ENCODE measurements at places on chromosomes 16 and 17. TPM values are rescaled to one million over a fixed set of nuclear protein-coding genes. Genes with fewer than 3 reads are reported as not detected.

GRCh38 chr17:22217135-22217534 is 524.8 kb downstream of the KCNJ18 start:
- no peaks in the 10 kb centered on the region for H3K4me1 ChIP-seq
- H3K4me3 ChIP-seq, result no peak overlapping the region
- no peaks in the 10 kb centered on the region for H3K36me3 ChIP-seq
- H3K27ac ChIP-seq, result no peak overlapping the region
- DNase-seq, result no peak
- peaks cover 11% of the 10 kb centered on the region for H3K27me3 ChIP-seq

DNA sequence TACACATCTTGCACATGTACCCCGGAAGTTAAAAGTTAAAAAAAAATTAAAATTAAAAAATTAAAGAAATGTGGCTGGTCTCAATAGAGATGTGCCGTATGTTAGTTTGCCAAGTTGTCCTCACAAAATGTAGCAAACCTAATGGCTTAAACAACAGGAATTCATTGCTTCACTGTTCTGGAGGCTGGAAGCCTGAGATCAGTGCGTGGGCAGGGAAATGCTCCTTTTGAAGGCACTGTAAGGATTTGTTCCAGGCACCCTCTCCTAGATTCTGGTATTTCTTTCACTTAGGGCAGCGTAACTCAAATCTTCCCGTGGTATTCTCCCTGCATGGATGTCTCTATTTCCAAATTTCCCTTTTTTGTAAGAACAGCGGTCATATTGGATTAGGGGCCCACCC is 32.7 kb upstream of the MON1B start:
- no peak overlapping the region for H3K4me3 ChIP-seq
- no peak overlapping the region for H3K27ac ChIP-seq
- no peaks in the 10 kb centered on the region for H3K4me1 ChIP-seq
- peaks cover 81% of the 10 kb centered on the region for H3K27me3 ChIP-seq
- no peaks in the 10 kb centered on the region for H3K36me3 ChIP-seq

- no peaks in the 10 kb centered on the region for H3K36me3 ChIP-seq
- H3K27me3 ChIP-seq, result peaks cover 21% of the 10 kb centered on the region
- no peak overlapping the region for H3K27ac ChIP-seq
- DNase-seq, result no peak
Observed at GRCh38 chr17:13812350-13812749, 210.6 kb upstream of the HS3ST3A1 start.

Gene QPRT
- 247 TPM for total RNA-seq

DNA sequence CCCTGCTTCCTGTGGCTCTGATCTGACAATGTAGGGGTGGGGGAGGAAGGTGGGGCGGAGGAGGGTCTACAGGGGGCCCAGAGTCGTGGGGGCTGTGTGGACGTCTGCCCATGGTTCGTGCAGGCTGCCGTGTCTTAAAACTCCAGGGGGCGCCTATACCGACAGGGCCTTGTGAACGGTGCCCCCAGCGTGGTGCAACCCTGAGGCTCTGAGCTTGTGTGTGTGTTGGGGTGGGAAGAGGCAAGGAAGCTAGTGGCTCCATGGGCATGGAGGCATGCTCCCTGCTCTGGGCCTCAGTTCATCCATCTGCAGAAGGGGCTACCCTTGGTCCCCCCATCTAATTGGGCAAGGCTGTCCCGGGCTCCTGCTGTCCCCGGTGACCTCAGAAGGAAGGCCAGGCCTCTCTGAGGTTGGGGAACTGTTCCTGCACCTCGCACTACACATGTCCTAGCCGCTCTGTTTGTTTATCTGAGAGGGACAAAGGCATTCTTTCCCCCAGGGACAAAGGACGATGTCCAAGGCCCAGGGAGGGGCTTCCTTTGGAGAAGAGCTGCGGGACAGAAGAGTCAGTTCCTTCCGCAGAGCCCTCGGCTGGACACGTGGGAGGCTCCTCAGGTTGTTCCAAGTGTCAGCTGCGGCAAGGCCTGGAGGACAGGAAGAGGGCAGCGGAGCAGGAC is 13.5 kb downstream of the CA4 start:
- no peak for DNase-seq
- H3K4me1 ChIP-seq, result 0 out of 2 replicates have a peak, but pooled peaks cover 7% of the 10 kb centered on the region

DNA sequence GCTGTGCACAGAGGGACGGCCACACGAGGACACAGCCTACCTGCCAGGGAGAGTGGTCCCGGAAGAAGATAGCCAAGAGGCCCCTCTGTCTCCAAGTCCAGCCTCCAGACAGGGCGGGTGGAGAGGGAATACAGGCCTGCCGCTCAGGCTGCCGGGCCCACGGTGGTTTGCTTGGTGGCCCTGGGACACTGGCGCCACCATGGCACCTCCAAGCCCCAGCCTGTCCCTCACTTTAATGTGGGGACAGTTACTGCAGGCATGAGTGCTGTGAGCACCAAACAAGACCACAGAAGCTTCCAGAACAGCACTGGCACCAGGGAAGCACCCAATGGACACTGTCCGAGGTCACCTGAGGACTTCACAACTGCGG is 22.0 kb upstream of the CHMP6 start:
- H3K27me3 ChIP-seq, result no peaks in the 10 kb centered on the region
- H3K4me1 ChIP-seq, result no peaks in the 10 kb centered on the region
- H3K36me3 ChIP-seq, result no peaks in the 10 kb centered on the region

DNA sequence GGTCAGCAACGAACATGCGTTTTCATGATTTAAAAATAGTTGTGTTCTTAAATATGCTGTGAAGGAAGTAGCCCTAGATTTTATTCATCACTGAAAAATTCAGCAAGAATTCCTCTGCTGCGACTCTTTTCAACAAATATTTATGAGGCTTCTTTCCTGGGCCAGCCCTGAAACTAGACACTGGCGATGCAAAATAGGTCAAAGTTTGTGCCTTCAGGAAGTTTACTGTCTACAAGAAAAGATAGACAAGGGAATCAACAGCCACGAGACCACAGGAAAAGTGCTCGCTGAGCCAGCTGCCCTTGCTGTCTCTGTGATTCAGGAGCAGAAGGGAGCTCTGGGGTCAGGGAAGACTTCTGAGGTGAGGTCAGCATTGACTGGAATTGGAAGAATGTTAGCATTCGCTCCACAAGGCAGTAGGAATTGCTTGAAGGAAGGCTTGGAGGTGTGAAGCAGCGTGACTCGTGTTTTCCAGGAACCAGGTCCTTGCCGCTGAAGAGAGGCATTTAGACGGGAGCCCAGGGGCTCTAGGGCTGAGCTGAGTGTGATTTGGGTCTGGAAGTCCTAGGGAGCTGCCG is 1.9 kb upstream of the RPL26 start:
- peak overlapping the region; percentile 94 for H3K27ac ChIP-seq
- H3K4me3 ChIP-seq, result peak overlapping the region; percentile 92
- peaks cover 33% of the 10 kb centered on the region for H3K4me1 ChIP-seq

- no peaks in the 10 kb centered on the region for H3K36me3 ChIP-seq
- H3K27me3 ChIP-seq, result peaks cover 9% of the 10 kb centered on the region
- no peak overlapping the region for H3K4me3 ChIP-seq
- H3K27ac ChIP-seq, result no peak overlapping the region
Observed at GRCh38 chr16:87580855-87581261, 21.4 kb upstream of the JPH3 start.

Gene SPIRE2
- 34.5 TPM for total RNA-seq

Gene NOS2
- total RNA-seq, result not detected
